Dermis microvascular lymphatic vessel endothelial cell (primary cell): ENCODE measurements at places on chromosomes 5 and 9. TPM values are rescaled to one million over a fixed set of nuclear protein-coding genes. Genes with fewer than 3 reads are reported as not detected.

Gene PCDHGA5
- total RNA-seq, result 0.26 and 0.63 TPM in 2 replicates

Gene SOX30
- not detected in 2 replicates for total RNA-seq

Gene FOXD4
- total RNA-seq, result 0.13 TPM in 2 replicates

Gene OR1Q1
- total RNA-seq, result not detected in 2 replicates

Gene CSF2
- 0.13 TPM in 1 of 2 replicates, not detected in the other for total RNA-seq

Gene TRIM7
- total RNA-seq, result 2.1 and 7.6 TPM in 2 replicates

Gene TIMD4
- not detected in 2 replicates for total RNA-seq

Gene CTXN3
- total RNA-seq, result not detected in 2 replicates

Gene DDX4
- not detected in 2 replicates for total RNA-seq
